Tibial artery (tissue), 4 donors: ENCODE measurements at places on chromosomes 1 and 21.

DNA sequence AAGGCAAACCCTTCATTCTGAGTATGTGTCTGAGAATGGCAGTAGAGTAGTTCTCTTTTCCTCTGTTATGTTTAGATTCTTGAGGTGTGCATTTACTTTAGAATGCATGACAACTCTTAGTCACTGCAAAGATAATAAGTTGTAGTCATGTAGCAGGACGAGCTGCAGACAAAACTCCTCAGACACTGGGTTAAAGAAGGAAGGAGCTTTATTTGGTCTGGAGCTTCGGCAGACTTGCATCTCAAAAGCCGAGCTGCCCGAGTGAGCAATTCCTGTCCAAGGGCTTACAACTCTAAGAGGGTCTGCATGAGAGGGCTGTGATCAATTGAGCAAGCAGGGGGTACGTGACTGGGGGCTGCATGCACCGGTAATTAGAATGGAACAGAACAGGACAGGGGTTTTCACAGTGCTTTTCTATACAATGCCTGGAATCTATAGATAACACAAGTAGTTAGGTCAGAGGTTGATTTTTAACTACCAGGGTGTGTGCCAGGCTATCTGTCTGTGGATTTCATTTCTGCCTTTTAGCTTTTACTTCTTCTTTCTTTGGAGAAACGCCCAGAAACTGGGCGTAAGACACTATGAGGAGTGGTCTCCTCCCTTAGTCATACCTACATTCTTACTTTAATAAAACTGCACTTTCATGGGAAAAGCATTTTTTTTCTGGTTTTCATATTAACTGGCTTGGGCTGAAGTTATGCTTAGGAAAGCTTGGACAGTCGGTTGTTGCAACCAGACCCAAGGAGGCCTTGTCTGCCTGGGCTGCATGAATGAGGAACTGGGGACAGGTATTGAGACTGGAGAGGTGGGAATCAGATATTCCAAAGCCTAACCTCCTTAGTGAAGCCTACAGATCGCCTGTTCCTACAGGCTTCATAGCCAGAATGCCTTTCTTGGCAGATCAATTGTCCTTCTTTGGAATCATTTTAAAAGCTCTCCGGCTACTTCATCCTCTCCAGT is 115.1 kb downstream of the RHOU start:
- DNase-seq: no peak

DNA sequence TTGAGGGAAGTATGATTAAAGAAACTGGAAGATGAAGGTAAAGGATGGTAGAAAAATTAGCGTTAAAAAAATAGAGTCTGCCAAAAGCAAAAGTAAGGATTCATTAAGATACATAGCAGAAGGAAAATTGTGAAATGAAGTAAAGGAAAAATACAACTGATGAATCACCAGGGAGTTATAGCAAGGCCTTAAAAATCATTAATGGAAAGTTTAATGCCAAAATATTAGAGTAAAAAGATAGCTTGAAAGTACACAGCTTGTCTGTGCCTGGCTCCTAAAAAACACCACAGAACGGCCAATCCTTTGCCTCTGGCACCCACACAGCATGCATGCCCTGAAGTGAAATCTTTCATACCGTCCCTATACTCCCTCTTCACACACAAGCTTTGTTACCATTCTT is 66.9 kb upstream of the APOBEC4 start:
- no peak for DNase-seq

GRCh38 chr21:46031484-46031883 is 49.9 kb downstream of the COL6A1 start:
- DNase-seq: no peak

- DNase-seq: no peak
Measured at GRCh38 chr1:117527566-117528102, 78.2 kb upstream of the TENT5C start.

- DNase-seq: peak; percentile 55
Measured at GRCh38 chr1:34785231-34785874, 4.3 kb downstream of the GJB3 start.

- no peak for DNase-seq
Measured at GRCh38 chr1:169873582-169874199, 20.0 kb downstream of the SCYL3 start.

- DNase-seq: no peak
Measured at GRCh38 chr21:42820616-42821465, 58.5 kb downstream of the WDR4 start.
